ENCODE measurements at places on chromosomes 12 and 14.

GRCh38 chr12:2510045-2510444, 284.7 kb upstream of the FKBP4 start:
- no peak for DNase-seq

- DNase-seq, result no peak
Measured at GRCh38 chr12:119593578-119594398, at the start of gene TMEM233. Gene TMEM233 (plus strand): TSS chr12:119593774. CDS start chr12:119593849, 75 bp downstream.

DNA sequence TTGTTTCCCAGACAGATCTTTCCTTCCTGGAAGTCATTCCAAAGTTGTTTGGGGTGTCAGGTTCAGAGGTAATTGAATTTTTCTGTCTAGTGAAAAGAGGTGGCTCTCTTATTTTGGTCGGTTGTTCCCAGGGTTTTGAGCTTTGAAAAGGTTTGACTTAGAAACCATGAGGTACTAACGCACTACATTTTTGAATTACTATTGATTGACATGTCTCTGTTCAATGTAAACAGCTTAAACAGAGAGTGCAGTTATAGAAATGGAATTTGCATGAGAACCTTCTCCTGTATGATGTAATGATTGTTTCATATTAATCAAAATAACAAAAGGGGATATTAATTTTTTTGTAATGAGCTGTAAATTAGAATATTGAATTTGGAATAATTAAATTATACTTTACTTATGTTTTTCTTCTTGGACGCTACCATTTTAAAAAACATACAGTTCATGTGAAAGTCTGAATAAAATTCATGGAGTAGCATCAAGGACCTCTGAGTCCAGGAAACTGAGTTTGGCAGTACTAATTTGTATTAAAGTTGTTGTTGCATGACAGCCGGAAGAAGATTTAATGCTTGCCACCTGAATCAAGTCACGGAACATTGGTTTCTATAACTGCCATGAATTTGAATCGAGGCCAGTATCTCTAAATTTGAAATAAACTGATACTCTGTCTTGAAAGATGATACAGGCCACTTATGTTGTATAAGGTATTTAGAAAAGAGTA, 41.7 kb downstream of the NPAS3 start:
- DNase-seq, result no peak

GRCh38 chr12:77998236-77998786, 167.6 kb downstream of the NAV3 start:
- DNase-seq, result no peak

DNA sequence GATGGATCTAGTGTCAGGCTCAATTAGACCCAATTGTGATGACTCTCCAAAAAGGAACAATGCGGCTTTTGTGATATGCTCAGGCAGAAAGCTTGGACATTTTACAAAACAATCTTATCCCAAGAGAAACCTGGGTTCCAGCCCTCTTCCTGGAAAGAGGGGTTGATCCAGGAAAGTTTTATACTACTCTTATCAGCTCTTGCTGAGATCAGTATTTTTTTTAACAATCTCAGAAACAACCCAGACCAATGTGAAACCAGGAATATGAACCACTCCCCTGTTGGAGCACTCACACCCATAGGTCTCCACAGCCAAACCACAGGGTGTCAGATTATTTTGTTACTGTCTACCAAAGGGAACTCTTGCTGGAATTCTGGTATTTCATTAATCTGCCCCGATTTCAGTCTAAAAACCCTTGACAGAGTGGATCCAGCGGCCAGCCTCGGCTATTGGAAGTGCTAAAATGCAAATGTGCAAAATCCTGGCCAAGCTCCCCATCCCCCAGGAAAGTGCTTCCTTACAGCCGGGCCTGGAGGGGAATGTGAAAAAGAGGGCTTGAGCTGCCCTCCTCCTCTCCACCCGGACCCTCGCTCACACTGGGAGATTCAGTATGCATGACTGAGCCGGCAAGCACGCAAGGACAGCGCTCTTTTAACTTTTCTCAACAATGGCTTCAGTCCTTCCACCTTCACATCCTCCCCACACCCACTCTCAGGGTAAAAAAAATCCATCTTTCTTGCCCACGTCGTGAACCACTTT, 4.0 kb downstream of the FBXL14 start:
- no peak for DNase-seq

- DNase-seq, result no peak
Measured at GRCh38 chr12:91890742-91891141, 254.9 kb downstream of the BTG1 start.

DNA sequence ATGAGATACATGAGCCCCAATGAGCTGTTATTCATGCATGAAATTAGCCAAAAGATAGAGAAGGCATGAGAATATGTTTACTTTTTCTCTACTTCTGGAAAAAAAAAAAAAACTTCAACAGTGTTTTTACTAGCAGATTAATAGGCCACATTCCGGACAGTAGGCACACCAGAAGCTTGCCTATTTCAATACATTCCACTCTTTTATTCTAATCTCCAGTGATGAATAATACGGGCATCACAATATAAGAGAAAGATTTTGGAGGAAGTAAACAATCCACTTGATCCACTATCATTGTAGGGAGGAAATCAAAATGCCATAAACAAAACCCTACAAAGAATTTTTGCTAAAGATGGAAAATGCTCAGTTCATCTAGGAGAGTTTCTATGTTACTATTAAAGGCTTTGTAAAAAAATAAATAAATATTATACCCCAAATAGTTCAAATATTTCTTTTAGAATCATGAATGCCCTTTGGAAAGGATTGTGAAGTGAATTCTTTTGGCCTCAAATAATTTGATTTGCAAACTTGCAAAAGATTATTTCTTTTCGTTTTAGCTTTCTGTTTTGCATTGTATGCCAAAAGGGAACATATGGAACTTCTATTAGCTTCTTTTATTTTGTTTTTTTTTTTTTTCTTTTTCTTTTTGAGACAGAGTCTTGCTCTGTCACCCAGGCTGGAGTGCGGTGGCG, 232.6 kb downstream of the EPS8 start:
- no peak for DNase-seq

DNA sequence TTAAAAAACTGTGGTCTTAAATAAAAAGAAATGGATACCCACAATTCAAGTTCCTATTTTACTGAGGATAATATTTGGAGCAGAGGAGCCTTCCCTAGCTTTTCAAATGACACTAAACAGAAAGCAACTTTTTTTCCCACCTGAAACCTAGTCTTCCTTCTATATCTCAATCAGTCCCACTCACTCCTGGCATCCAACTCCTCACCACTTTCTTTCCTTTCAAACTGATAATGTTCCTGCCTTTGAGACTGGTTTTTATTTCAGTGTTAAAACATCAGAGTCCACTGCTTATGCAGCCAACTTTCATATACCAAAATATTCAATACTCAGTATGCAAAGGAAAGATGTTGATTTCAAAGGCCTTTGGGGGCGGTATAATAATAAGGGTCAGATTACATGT, 225.6 kb downstream of the GXYLT1 start:
- no peak for DNase-seq

- DNase-seq, result no peak
Measured at GRCh38 chr12:80242321-80242720, 143.0 kb downstream of the OTOGL start.

GRCh38 chr12:46557539-46558373, 185.2 kb upstream of the SLC38A2 start:
- peak; percentile 72 for DNase-seq

DNA sequence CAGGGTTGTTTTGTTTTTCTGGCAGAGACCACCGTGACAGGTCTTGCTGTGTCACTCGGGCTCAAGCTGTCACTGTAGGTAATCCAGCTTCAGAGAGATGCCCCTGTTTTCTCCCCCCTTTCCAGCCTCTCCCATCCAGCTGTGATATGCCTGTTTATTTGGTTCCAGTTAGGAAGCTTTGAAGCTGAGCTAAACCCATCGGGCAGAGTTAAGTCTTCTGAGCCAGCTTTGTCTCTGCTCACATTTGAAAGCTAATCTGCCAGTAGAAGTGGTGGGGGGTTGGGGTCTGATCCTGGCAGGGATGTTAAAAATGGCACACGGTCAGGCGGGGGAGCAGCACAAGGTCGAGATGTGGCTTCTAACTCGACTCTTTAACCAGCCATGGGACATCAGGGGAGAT, 130.0 kb downstream of the TSPAN9 start:
- DNase-seq, result no peak

DNA sequence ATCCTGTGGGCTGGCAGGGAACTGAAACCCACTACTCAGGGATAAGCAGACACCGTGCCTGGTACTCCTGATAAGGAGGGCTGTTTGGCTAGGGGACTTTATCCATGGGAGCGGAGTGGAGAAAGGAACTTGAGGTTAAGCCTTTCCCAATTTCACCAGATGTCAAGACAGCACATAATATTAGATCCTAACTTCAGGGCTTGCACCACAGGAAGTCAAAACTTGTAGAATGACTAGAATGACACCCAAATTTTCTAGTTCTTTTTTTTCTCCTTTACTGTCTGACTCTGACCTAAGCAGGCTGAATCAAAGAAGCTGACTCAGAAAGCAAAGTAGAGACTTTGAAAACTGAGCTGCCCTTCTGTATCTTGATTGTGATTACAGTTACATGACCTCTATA, 7.1 kb upstream of the CGRRF1 start:
- no peak for DNase-seq

GRCh38 chr14:59189091-59189785, 771 bp downstream of the DAAM1 start:
- no peak for DNase-seq

DNA sequence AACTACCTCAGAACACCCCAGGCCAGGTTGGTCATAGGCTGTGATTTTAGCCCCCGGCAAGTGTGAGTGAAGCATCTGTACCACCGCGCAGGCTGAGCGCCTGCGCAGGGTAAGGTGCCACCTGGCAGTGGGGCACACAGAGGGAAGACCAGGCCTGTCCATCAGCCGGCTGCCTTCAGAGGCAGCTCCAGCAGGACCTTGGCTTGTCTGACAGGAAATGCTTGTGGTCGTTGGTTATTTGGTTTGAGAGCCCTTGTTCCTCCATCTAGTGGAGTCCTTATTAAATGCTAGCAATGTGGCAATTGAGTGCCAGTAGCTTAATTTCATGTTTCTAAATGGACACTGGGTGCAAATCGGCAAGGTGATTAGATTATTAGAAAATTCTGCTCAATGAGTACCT, 27.5 kb downstream of the SLC25A29 start:
- peak; percentile 10 for DNase-seq

DNA sequence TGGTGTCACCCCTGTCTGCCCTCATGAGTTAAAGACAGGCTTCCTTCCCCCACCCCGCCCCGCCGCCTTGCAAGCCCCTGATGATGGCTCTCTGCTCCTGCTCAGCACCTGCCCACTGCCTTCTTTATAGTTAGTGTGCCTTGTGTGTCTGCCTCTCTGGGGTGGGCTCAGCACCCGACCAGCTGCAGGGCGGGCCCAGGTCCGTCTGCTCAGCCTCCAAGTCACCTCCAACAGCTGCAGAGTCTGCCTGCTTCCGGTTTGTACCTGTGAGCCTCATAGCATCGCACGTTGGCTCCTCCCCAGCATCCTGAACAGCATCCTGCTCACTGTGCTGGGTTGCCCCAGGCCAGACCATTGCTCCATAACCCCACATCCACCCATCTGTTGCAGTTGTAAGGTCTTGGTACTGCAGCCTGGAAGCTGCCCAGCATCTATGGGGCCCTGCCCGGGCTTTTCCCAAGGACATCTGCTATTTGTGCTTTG, 3.5 kb downstream of the TGFB3 start:
- DNase-seq, result no peak

GRCh38 chr12:98344046-98344930, 171.1 kb upstream of the TMPO start:
- no peak for DNase-seq

DNA sequence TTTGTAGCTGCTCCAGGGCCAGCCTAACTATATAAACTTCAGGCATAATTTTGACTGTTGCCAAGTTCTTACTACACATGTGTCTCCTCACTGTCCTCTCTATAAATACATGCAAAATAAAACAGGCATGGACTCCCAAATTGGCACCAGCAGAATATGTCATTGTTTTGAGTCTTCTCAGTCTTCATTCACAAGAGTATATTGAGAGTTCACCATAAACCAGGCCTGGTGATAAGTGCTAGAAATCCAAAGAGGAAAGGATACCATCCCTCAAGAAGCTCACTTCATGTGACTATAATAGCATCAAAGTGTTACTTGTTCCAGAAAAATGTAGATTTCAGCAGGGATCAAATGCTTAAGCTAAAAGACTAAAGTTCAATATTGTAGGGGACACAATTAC, 13.7 kb downstream of the GPR19 start:
- DNase-seq, result no peak

GRCh38 chr14:92121207-92121669, 268 bp downstream of the NDUFB1 start:
- DNase-seq, result no peak

- no peak for DNase-seq
Measured at GRCh38 chr12:3106579-3106978, 29.4 kb downstream of the TSPAN9 start.

DNA sequence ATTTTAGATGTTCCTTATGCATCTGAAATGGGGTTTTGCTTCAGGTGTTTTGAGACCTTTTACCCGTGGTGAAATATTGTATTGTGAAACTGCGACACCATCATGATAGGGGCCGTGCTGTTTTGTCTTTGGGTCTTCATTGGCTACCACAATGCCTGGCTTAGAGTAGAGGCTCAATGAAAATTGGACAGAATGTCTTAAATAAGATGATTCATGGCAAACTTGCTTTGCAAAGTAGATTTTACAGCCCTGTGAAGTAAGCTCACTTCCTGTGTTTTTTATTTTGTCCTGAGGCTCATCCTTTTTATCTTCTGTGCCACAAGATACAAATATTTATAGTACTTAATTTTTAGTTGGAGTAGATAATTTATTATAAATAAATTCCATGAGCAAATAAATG, 111.3 kb upstream of the FRMD6 start:
- peak; percentile 55 for DNase-seq

DNA sequence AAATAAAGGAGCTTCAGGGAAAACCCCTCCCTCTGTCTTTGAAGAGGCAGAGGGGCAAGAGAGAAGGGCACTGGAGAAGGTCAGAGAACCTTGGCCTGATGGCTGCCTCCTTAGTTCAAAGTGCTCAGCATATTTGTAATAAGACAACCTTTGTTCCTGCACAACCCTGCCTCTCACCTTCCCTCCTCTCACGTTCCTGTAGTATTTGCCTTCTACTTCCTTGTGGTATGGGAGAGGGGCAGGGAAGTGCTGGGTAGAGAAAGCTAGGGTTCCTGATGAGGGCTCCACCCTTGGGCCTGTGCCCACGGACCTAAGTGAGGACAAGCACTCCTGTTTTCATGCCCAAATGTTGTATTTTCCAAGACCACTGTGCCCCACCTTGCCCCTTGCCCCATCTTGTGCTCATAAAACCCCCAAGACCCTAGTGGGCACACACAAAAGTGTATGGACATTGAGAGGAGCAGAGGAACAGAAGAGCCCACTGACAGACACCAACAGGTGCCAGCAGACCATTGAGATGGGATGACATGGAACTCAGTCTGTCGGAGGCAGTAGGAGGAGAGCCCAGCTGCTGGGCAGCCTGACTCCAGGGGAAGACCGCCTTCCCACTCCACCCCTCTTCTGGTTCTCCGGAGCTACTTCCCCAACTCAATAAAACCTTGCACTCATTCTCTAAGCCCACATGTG, 261.5 kb upstream of the CCDC196 start:
- DNase-seq, result no peak

DNA sequence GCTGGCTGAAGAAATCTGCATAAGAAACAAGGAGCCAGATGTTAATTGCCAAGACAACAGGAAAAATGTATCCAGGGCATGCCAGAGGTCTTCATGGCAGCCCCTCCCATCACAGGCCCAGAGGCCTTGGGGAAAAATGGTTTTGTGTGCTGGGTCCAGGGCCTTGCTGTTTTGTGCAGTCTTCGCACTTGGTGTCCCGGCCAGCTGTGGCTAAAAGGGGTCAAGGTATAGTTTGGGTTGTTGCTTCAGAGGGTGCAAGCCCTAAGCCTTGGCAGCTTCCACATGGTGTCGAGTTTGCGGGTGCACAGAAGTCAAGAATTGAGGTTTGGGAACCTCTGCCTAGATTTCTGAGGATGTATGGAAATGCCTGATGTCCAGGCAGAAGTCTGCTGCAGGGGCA, 29.9 kb upstream of the CNTN1 start:
- no peak for DNase-seq

Data from BJ (cell line).